Gastroesophageal sphincter (tissue), 4 donors: ENCODE measurements at places on chromosomes 13 and 19.

DNA sequence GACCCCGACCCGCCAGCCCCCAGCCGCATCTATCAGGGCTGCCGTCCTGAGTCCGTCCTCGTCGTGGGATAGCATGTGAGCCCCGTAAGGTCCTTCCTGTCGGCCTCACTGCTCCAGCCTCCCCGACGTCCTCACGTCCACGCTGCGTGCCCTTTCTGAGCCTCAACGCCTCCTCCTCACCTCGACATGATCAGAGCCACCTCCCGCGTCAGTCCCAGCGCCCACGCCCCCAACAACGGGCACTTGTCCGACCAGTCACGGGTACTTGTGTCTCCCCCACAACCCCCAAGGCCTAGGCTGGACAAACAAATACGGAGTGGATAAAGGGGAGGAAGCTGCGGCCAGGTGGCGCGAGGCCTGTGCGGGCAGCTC lies 665 bp downstream of the ZNF497 start:
- ATAC-seq = no peak

- ATAC-seq = no peak
Observed at GRCh38 chr19:46406976-46407375, 6.4 kb downstream of the CCDC8 start.

- ATAC-seq = peak; percentile 92
Observed at GRCh38 chr19:2982983-2983350, 5.6 kb downstream of the TLE6 start.

DNA sequence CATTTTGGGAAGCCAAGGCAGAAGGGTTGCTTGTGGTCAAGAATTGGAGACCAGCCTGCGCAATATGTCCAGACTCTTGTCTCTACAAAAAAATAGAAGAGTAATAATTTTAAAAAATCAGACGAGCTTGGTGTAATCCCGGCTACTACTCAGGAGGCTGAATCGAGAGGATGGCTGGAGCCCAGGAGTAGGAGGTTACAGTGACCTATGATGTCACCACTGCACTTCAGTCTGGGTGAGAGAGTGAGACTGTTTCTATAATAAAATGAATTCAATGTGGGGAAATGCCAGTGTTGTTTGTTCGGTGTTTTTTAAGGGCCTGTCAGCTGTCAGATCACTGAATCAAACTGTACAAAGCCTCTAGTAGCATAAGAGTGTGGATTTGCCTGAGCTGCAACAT lies 1.2 kb upstream of the FBXL3 start:
- no peak for ATAC-seq

DNA sequence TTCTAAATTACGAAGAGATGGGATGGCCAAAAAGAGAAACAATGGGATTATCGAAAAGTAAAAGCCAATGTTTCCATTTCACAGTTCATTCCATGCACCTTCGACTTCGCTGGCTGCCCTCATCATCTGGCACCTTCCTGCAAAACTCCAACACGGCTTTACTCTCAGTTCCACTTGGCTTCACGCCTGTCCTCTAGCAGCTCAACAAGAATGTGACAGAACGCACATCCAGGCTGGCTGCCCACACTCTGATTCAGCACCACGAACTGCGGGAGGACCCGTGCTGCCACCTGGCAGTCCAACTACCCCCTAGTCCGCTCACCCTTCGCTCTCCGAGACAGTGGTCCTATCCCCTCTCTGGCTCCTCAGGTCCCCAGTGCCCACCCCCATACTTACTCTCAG lies 11.7 kb downstream of the ATP7B start:
- peak; percentile 46 for ATAC-seq

GRCh38 chr13:106183410-106184065 lies 351.9 kb downstream of the EFNB2 start:
- no peak for ATAC-seq

DNA sequence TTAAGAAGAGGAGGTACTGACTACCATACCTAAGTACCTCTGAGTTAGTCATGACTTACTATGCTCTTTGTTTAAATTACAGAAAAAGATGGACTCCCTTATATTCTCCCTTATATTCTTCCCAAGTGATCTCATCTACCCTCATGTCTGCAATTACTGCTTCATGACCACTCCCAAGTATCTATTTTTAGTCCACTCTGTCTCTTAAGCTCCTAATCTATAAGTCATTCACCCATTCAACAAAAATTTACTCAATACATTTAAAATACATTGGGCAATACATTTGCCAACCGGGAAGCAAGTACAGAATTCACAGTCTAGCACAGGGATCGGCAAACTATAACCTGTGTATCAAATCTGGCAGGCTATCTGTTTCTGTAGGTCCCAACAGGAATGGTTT lies 42.6 kb downstream of the KPNA3 start:
- no peak for ATAC-seq

GRCh38 chr19:48953141-48953540 lies 1.5 kb upstream of the BAX start:
- ATAC-seq = no peak

DNA sequence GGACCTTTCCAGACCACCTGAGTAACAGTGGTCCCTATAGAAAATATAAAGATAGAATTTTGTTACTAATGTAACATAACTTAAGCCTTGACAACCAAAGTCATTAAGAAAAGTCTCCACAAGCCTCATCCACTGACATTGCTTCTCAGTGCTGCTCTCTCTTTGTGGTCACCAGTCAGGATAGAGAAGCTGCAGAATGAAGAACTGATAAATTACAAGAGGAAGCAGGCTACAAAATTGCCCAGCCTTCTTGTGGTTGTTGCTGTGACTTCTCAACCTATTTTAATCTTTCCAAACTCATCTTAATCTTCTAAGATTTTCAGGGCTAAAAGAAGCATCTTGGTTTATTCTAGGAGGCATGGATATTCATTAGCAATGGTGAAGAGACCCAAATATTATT lies 343.8 kb downstream of the MZT1 start:
- no peak for ATAC-seq

DNA sequence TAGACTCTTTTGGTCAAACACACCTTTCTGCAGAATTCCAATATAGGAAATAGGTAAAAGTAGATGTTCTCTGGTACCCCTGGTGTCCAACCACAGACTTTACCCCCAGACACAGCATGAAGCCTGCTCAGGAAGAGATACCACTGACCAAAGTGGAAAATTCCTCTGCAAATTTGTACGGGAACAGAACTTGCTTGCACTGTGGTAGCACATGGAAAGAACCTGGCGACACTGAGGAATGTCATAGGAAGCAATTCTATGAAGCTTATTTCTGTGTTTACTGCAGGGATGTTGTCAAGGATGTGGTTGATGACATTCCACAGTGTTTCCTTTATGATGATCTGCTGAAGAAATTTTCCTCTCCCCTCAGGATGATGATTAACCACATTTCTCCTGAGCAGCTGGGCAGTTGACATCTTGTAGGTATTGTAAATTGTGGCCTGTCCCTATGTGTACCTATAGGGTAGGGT lies 48.9 kb upstream of the TNFSF11 start:
- ATAC-seq = no peak

DNA sequence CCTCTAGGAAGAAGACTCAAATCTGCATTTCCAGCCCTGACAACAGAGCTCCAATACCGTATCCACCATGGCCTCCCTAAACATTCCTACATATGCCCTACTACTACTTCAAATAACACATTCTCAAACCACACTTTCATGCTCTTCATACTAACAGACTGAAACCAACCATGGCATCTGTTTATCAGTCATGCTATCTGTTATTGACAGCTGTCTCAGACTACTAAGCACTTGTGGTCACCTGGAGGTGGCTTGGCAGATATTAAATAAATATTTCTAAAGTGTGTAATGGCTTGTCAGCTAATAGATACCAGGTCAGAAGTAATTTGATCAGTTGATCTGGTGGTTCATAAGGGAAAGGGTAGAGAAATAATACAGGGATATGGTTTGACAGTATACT lies 489.1 kb downstream of the DIAPH3 start:
- no peak for ATAC-seq

GRCh38 chr13:110559986-110560385 lies 1.5 kb downstream of the RAB20 start:
- ATAC-seq = no peak

DNA sequence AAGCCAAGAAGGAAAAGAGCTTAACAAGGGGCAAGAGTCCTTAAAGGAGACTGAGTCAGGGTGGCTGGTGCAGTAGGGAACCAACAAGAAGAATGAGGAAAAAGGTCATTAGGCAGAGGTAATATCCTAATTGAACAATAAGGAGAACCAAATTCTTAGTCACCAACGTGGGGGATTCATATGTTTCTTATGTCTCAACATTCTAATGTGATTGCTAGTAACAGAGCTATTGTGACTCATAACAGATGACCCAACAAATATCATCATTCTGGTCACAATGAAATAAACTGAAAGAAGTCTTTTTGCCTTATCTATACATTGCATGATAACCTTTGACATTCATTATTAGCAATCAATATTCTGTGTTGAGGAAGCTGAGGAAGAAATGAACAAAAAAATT lies 101.6 kb downstream of the RAP2A start:
- ATAC-seq = no peak

GRCh38 chr19:45641274-45642105 lies 2.3 kb upstream of the EML2 start:
- ATAC-seq = peak; percentile 17

GRCh38 chr13:74128156-74128767 lies 5.9 kb downstream of the KLF12 start:
- ATAC-seq = no peak

DNA sequence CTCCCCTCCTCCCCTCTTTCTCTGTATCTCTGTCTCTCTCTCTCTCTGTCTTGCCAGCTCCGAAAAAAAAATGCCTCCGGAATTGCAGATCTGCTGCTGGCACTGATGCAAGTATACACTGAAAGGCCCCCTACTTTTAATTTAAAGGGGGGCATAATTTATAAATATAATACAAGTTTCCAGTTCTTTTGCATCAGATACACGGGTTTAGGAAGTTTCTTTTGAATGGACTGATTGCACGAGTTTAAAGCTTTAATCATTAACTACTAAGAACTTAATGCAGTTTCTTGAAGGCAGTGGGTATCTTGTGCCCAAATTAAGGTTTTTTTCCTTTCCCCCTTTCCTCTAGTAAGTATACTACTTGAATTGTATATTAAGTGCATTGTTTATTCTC lies 1.4 kb downstream of the FGF9 start:
- ATAC-seq = no peak

GRCh38 chr19:45172173-45172572 lies 5.9 kb downstream of the TRAPPC6A start:
- ATAC-seq = no peak

GRCh38 chr13:84192125-84192524 lies 309.9 kb upstream of the SLITRK1 start:
- no peak for ATAC-seq

- ATAC-seq = no peak
Observed at GRCh38 chr19:52212572-52213255, 22.9 kb downstream of the PPP2R1A start.

DNA sequence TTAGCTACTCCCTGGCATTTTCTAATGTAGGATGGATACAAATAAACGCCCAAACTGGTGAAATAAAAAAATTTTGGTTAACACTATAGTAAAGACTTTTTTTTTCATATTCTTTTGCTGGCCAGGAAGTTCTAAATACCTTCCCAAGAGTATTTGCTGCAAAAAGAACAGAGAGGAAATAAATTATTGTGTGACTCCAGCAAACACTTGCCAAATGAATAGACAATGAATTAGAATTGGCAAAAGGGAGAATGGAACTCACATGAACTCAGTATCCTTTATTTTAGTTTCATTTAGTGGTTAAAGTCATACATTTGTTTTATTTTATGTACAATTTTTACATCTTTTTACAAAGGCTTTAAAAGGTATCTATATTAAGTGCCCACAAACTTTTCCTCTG lies 58.1 kb downstream of the LACC1 start:
- ATAC-seq = no peak

GRCh38 chr13:55439450-55439849 lies 1701.3 kb upstream of the PRR20A start:
- ATAC-seq = no peak

DNA sequence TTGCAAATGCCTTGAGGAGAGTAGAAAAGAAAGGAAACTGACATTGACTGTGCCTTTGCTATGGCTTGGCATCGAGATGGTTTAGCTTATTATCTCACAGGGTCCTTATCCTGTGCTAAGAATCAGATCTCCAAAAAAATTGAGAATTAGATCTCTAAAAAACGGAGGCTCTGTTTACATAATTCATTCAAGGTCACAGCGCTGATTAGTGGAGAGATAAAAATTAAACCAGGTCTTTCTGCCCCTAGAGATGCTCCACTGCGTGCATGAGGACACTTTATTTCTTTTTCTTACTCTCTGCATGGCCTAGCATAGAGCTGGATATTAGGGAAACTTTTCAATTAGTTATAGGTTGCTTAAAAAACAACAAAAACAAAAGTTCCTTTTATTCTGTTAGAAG lies 17.3 kb downstream of the LRCH1 start:
- ATAC-seq = no peak

- no peak for ATAC-seq
Observed at GRCh38 chr13:57036290-57036689, 104.4 kb upstream of the PRR20A start.

DNA sequence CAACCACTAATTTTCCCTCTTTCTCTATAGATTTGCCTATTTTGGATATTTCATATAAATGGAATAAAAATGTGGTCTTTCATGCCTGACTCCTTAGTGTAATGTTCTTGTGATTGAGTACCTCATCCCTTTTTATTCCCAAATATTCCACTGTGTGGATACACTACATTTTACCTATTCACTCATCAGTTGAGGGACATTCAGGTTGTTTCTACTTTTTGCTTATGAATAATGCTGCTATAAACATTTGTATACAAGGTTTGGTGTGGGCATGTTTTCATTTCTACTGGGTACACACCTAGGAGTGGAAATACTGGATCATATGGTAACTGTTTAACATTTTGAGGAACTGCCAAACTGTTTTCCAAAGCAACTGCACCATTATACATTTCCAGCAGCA lies 5.1 kb upstream of the WBP4 start:
- ATAC-seq = no peak

DNA sequence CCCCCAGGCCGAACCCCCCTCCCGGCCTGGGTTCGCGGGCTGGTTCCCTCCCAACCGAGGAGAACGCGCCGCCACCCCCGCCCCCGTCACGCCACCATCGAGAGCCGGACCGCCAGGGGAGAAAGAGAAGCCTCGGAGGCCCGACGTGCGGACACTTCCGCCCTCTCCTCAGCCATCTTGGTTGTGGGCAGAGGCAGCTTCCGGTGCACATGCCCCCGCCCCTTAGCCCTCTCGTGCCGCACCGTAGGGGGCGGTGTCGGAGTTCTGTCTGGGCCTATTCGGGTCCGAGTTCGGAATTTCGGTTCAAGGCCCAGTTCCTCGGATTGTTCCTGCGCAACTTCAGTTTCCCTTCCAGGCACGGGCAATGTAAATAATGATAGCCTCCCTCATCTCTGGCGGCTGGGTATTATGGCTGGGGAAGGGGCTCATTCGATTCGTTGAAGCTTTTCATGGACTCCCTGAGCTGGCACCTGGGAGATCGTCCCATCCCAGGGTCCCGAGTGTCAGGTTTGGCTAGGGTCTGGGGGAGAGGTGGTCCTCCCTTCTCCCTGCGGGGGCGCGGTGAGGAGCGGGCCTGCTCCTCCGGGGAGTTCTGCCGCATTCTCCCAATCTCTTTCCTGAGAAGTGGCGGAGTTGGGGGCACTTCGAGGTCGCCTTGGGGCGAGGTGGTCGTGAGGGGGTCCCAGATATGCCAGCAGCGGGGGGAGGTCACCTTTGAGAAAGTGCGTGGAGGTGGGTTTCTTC lies at the start of the genes IER2 and STX10:
Gene IER2, plus strand, starts transcription at position 225 of the 744 bp plus-strand sequence. CDS start 2,776 bp downstream, outside the sequence.
Gene STX10, minus strand, starts transcription at position 189 of the 744 bp plus-strand sequence. CDS start 202 bp downstream, outside the sequence.
- peak; percentile 71 for ATAC-seq

- no peak for ATAC-seq
Observed at GRCh38 chr13:77177646-77178045, 149.2 kb downstream of the MYCBP2 start.
